Sigmoid colon (tissue), 7 donors: ENCODE measurements at places on chromosomes 16 and 17. TPM values are rescaled to one million over a fixed set of nuclear protein-coding genes. Genes with fewer than 3 reads are reported as not detected.

DNA sequence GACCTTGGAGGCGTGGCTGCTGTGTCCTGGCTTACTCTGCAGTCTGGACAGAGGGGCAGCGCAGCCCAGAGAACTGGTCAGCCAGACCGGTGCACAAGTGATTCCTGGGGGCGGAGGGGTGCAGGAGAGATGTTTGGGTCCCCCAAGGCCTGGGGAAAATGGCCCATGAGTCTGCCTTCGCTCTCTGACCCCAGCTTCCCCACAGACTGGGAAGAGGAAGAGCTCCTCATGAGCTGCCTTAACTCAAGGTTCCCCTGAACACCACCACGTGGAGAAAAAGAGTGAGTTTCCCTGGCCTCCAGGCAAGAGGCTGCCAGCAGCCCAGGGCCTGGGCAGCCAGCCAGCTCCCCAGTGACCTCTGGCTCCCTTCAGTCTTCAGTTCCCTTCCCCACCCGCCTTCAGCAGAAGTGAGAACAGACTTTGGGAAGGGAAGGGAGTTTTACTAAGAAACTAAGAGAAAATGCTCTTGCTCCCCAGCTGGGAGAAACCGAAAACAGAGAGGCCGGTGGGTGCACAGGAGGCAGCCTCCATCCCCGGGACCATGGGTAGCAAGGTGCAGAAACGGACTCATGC, 2.0 kb upstream of the C17orf99 start:
- peaks cover 37% of the 10 kb centered on the region for H3K4me1 ChIP-seq
- peaks cover 12% of the 10 kb centered on the region for H3K27me3 ChIP-seq
- peak overlapping the region; percentile 57 for H3K27ac ChIP-seq
- DNase-seq = peak; percentile 91
- H3K4me3 ChIP-seq = no peak overlapping the region
- H3K36me3 ChIP-seq = no peaks in the 10 kb centered on the region

- no peak overlapping the region for H3K4me3 ChIP-seq
- no peaks in the 10 kb centered on the region for H3K36me3 ChIP-seq
- H3K27ac ChIP-seq = no peak overlapping the region
- no peaks in the 10 kb centered on the region for H3K4me1 ChIP-seq
- DNase-seq = peak; percentile 21
- no peaks in the 10 kb centered on the region for H3K27me3 ChIP-seq
These were observed 123.5 kb upstream of the CHMP6 start for GRCh38 chr17:80868022-80868609.

DNA sequence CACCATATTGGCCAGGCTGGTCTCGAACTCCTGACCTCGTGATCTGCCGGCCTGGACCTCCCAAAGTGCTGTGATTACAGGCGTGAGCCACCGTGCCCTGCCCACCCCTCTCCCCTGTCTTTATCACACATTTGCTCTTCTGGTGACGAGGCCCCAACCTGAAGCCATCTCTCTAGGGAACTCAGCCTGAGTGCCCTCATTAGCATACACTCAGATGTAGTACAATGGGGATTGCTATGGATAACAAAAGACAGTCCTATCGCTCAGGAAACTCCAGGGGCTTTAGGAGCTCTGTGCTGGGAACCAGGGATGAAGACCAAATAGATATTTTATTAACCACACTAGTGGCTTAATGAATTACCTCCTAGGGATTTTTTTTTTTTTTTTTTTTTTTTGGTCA, 100.7 kb downstream of the MARF1 start:
- no peaks in the 10 kb centered on the region for H3K27me3 ChIP-seq
- H3K27ac ChIP-seq = no peak overlapping the region
- H3K4me3 ChIP-seq = no peak overlapping the region

DNA sequence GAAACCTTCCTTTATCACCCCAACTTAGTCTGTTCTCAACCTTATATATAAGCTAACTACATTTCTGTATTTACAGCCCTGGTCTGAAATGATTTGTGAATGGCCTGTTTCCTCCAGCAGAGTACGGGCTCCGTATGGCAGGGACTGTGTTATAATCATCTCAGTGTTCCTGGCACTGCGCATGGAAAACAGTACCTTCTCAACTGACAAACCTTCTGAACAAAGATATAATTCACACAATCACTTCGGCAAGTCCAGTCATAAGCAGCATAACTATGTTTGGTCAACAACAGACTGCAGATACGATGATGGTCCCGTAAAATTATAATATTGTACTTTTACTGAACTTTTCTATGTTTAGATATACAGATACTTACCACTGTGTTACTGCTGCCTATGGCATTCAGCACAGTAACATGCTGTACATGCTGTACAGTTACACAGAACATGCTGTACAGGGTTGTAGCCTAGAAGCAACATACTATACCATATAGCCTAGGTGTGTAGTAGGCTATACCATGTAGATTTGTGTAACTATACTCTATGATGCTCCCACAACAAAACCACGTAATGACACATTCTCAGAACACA, 30.0 kb downstream of the ANKFY1 start:
- no peak overlapping the region for H3K4me3 ChIP-seq
- H3K27me3 ChIP-seq = no peaks in the 10 kb centered on the region
- H3K4me1 ChIP-seq = no peaks in the 10 kb centered on the region
- H3K27ac ChIP-seq = peak overlapping the region; percentile 94

- H3K27me3 ChIP-seq = no peaks in the 10 kb centered on the region
- no peak for DNase-seq
- no peaks in the 10 kb centered on the region for H3K4me1 ChIP-seq
- H3K36me3 ChIP-seq = no peaks in the 10 kb centered on the region
These were observed 19.4 kb downstream of the IQCK start for GRCh38 chr16:19737306-19738038.

DNA sequence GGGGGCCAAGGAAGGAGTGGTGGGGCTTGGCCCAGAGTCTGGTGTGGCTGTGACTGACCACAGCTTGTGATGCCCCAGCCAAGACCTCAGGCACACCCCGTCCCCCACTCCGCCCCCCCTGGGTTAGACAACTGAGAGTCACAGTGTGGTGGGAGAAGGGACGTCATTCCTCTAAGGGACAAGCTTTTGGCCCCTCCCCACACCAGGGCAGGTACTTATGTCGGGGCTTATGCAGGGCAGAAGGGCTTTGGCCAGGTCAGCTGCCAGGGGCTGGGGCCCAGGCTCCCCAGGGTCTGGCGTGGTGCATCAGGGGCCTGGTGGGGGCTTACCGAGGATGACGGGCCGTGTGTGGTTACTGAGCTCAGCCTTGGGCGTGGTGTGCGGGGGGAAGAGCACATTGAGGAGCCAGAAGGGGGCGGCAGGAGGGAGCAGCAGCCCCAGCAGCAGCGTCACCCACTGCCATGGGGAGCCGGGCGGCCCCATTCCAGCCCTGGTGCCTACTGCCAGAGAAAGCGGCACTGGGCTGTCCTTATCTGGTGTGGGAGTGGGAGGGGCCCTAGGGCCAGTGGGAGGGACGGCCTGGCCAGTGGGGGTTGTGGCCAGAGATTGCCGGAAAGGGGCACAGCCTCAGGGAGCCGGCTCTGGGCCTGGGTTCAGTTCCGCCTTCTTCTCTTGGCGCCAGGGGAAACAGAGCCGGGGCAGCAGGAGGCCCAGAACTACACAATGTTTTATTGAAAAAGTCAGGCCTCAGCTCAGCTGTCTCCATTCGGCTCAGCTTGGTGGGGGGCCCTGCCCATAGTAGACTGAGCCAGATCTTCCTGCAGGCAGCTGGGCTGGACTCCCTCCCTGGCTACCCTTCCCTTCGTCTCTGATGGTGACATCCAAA, at the start of gene LCAT:
Gene LCAT, minus strand, starts transcription at position 502 of the 886 bp plus-strand sequence. Its CDS starts 19 bp downstream, at position 483.
- peaks cover 46% of the 10 kb centered on the region for H3K4me1 ChIP-seq
- no peaks in the 10 kb centered on the region for H3K27me3 ChIP-seq
- H3K4me3 ChIP-seq = no peak within 1 kb of the TSS
- peaks cover 38% of the 10 kb centered on the region for H3K36me3 ChIP-seq
- H3K27ac ChIP-seq = peak within 1 kb of the TSS; percentile 84
- DNase-seq = peak; percentile 92

- no peaks in the 10 kb centered on the region for H3K4me1 ChIP-seq
- H3K27me3 ChIP-seq = no peaks in the 10 kb centered on the region
- H3K36me3 ChIP-seq = no peaks in the 10 kb centered on the region
- H3K4me3 ChIP-seq = no peak overlapping the region
- DNase-seq = no peak
- no peak overlapping the region for H3K27ac ChIP-seq
These were observed 179.6 kb downstream of the WSCD1 start for GRCh38 chr17:6249732-6250131.

- peaks cover 33% of the 10 kb centered on the region for H3K4me1 ChIP-seq
- peak overlapping the region; percentile 98 for H3K27ac ChIP-seq
- no peaks in the 10 kb centered on the region for H3K27me3 ChIP-seq
- no peak for DNase-seq
These were observed 1.5 kb downstream of the FLCN start for GRCh38 chr17:17235212-17236174.

GRCh38 chr16:11597235-11598095, 10.7 kb upstream of the LITAF start:
- H3K27me3 ChIP-seq = no peaks in the 10 kb centered on the region
- H3K4me3 ChIP-seq = no peak overlapping the region
- H3K36me3 ChIP-seq = no peaks in the 10 kb centered on the region
- DNase-seq = no peak
- peak overlapping the region; percentile 39 for H3K27ac ChIP-seq
- H3K4me1 ChIP-seq = peaks cover 12% of the 10 kb centered on the region

- no peak overlapping the region for H3K4me3 ChIP-seq
- H3K27me3 ChIP-seq = no peaks in the 10 kb centered on the region
- H3K36me3 ChIP-seq = no peaks in the 10 kb centered on the region
- no peak for DNase-seq
These were observed 20.8 kb downstream of the UBE2G1 start for GRCh38 chr17:4345581-4346252.

DNA sequence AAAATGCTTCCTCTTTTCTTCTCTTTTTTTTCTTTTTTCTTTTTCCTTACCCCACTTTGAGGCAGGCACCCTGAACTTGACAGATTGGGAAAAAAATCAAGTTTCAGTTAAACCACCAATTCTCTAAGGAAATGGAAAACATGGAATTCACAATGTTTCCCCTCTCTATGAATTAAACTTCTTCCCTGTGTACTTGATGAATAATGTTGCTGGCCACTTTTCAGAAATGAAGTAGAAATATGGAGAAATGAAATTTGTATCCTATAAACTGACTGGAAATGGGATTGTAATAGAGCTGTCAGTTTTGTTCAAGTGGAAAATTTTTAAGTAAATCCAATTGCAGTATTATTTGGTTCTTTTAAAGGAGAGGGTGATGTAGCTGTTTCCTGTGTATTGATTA, 129.8 kb downstream of the CLEC16A start:
- H3K36me3 ChIP-seq = no peaks in the 10 kb centered on the region
- DNase-seq = no peak
- no peak overlapping the region for H3K27ac ChIP-seq
- H3K27me3 ChIP-seq = no peaks in the 10 kb centered on the region
- peaks cover 46% of the 10 kb centered on the region for H3K4me1 ChIP-seq

DNA sequence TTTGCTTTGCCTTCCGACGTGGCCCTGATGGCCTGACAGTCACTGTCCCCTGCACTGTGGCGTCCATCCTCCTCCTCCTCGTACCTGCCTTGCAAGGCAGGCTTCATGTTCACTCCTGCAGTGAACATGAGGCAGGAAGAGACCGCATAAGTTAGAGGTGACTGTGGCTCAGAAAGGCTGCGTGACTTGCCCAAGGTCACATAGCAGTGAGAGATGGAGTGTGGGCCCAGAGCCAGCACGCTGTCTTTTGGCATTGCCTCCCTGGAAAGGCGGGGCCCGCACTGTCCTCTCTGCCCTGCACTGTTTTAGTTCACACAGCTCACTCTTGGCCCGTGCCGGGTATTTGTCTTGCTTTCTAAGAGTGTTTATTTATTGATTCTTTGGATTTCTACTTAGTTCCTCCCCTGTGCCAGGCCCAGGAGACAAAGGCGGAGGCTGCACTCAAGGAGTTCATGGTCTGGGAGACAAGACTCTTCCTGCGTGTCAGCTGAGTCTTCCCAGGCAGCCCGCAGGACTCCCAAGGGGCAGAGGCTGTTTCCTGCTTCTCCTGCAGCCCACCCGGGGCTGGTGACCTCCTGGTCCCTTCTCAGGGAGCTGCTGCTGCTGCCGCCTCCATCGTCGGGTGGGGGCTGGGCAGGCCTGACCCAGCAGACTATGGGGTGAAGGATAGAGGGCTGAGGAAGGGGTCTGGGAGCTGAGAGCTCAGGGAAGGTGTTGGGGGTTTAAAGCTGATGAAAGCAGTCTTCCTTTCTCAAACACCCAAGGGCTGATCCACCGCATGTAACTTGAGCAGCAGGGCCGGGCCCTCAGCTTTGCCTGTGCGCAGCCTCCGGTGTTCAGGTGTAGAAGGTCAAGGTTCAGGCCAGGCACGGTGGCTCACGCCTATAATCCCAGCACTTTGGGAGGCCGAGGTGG, 12.7 kb downstream of the CYGB start:
- H3K27ac ChIP-seq = peak overlapping the region; percentile 27
- H3K4me3 ChIP-seq = no peak overlapping the region
- H3K4me1 ChIP-seq = no peaks in the 10 kb centered on the region
- no peak for DNase-seq
- H3K36me3 ChIP-seq = no peaks in the 10 kb centered on the region

- H3K27ac ChIP-seq = no peak overlapping the region
- no peaks in the 10 kb centered on the region for H3K36me3 ChIP-seq
- H3K4me1 ChIP-seq = no peaks in the 10 kb centered on the region
- no peak for DNase-seq
These were observed 52.7 kb upstream of the ZNF629 start for GRCh38 chr16:30839523-30840227.

DNA sequence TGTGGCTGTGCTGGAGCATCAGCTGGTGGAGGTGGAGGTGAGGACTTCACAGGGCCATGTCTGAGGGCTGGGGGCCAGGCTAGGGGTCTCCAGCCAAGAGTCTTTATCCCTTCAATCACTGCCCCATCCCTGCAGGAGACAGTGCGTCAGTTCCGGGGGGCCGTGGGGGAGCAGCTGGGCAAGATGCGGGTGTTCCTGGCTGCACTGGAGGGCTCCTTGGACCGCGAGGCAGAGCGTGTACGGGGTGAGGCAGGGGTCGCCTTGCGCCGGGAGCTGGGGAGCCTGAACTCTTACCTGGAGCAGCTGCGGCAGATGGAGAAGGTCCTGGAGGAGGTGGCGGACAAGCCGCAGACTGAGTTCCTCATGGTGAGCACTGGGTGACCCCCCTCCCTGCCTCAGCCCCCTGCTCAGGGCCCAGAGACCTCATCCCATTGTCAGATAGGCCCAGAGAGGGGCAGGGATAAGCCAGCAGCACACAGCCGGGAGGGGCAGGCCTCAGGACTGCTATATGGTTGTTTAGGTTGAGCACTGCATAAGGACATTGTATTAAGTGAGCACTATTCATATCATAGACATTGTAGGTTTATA, 2.3 kb upstream of the PYDC1 start:
- DNase-seq = no peak
- no peak overlapping the region for H3K27ac ChIP-seq
- peaks cover 29% of the 10 kb centered on the region for H3K4me1 ChIP-seq
- peaks cover 66% of the 10 kb centered on the region for H3K27me3 ChIP-seq
- no peak overlapping the region for H3K4me3 ChIP-seq

DHRS7C gene
- not detected for total RNA-seq

GAS7 gene
- 35.1 TPM for total RNA-seq

PIGQ gene
- 27.3 TPM for total RNA-seq

RUNDC3A gene
- total RNA-seq = 1.2 TPM

FBXW10 gene
- 0.28 TPM for total RNA-seq

STAT5B gene
- 93.5 TPM for total RNA-seq

MFSD11 gene
- total RNA-seq = 45.1 TPM

TNP2 gene
- total RNA-seq = not detected

TBC1D3 gene
- total RNA-seq = not detected

USH1G gene
- total RNA-seq = not detected
